K562 (cell line): ENCODE measurements at places on chromosomes 3 and 15. TPM values are rescaled to one million over a fixed set of nuclear protein-coding genes. Genes with fewer than 3 reads are reported as not detected.
A peak's percentile ranks its signal among the peaks of the same experiment; 100 is the strongest.

GRCh38 chr3:149872589-149872988 lies 59.6 kb downstream of the RNF13 start:
- H3K4me1 ChIP-seq, result no peaks in the 10 kb centered on the region; the same call in 2 of the 3 replicates
- no peaks in the 10 kb centered on the region; the same call in 2 of the 3 replicates for H3K36me3 ChIP-seq
- H3K4me3 ChIP-seq, result no peak overlapping the region
- no peaks in the 10 kb centered on the region for H3K27me3 ChIP-seq

CDAN1 gene
- total RNA-seq, result 34.4 and 36.5 TPM in 2 replicates

DNA sequence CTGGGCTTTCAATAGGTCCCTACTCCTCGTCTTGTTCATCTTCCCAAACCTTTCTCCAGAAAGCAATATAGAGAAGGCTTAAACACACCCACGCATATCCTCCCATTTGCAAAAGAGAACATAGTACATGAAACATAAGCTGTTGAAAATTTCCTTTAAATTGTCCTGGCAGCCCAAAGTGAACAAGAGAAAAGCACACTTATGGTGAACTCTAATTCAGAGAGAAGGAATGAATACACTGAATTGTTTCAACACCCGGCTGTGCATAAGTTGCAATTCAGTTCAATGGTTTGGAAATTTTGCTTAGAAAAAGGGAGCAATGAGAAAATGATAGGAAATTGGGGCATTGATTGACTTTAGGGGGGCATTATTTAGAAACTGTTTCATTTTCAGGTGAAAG lies 202.6 kb downstream of the TIGIT start:
- peaks cover 2% of the 10 kb centered on the region; the same call in 1 of the 3 replicates for H3K4me1 ChIP-seq
- no peaks in the 10 kb centered on the region for H3K36me3 ChIP-seq
- DNase-seq, result no peak

DNA sequence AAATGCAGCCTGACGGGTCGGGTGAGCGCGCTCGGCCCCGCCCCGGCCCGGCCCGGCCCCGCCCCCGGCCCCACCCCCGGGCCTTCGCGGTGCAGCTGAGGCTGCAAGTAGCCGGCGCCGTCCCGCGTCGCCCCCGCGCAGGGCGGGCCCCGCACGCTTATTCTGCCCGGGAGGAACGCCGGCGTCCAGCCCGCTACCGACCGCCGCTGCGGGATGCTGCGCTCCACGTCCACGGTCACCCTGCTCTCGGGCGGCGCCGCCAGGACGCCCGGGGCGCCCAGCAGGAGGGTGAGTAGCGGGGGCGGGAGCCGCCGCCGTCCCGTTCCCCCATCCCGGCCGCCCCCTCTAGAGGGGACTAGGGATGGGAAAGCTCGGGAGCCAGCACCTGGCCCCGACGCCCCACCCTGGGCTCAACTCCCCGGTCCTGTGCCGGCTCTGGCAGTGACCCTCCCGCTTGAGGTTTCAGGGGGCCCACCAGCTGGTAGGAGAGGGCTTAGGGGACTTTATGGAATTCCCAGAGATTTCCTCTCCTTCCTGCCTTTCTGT lies at the start of gene MYZAP:
MYZAP (plus strand) TSS at position 83 of the 546 bp plus-strand sequence; CDS start at position 214, 131 bp downstream.
- H3K27ac ChIP-seq, result no peak within 1 kb of the TSS
- H3K27me3 ChIP-seq, result peaks cover 32% of the 10 kb centered on the region
- H3K4me1 ChIP-seq, result peaks cover 10% of the 10 kb centered on the region; the same call in 1 of the 2 replicates
- H3K4me3 ChIP-seq, result peak within 1 kb of the TSS; percentile 26
- H3K36me3 ChIP-seq, result no peaks in the 10 kb centered on the region; the same call in 2 of the 3 replicates

- no peak overlapping the region for H3K4me3 ChIP-seq
- H3K4me1 ChIP-seq, result peaks cover 12% of the 10 kb centered on the region; the same call in 2 of the 3 replicates
- H3K36me3 ChIP-seq, result no peaks in the 10 kb centered on the region
- H3K27me3 ChIP-seq, result no peaks in the 10 kb centered on the region
- H3K27ac ChIP-seq, result no peak overlapping the region
Observed at GRCh38 chr3:49248840-49249227, 28.2 kb downstream of the C3orf62 start.

DNA sequence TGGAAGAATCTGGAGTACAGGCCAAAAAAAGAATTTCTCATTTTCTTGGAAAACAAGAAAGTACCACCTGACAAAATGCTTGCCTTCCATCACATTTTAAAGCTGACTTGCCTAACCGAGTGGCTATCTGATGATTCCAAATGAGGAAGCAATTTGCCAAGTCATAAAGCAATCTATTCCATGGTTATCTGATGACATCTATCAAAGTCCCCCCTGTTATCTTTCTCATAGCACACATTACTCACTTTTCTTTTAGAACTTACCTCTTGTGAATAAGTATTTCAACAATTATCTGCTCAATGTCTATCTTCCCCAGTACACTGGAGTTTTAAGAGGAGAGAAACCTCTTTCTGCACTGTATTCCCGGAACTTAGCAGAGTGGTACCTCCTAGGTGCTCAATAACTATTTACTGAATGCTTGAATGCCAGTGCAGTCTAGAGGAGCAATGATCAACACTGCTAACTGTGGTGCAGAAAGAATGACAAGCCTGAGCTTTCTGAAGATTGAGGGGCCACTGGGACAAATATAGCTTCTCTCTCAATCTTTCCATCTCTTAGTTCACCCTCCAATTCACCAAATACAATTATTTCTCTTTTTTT lies 186.3 kb upstream of the ATP11B start:
- H3K4me1 ChIP-seq, result no peaks in the 10 kb centered on the region
- peaks cover 2% of the 10 kb centered on the region; the same call in 1 of the 3 replicates for H3K27me3 ChIP-seq
- DNase-seq, result no peak
- no peak overlapping the region for H3K4me3 ChIP-seq
- no peak overlapping the region for H3K27ac ChIP-seq

- H3K4me1 ChIP-seq, result no peaks in the 10 kb centered on the region
- H3K27me3 ChIP-seq, result no peaks in the 10 kb centered on the region
- H3K4me3 ChIP-seq, result no peak overlapping the region
- DNase-seq, result no peak
- no peak overlapping the region for H3K27ac ChIP-seq
Observed at GRCh38 chr3:37155782-37156181, 18.6 kb downstream of the LRRFIP2 start.

GRCh38 chr3:162802228-162802965 lies 1305.8 kb downstream of the OTOL1 start:
- H3K4me3 ChIP-seq, result no peak overlapping the region
- H3K4me1 ChIP-seq, result no peaks in the 10 kb centered on the region
- no peaks in the 10 kb centered on the region for H3K36me3 ChIP-seq
- DNase-seq, result no peak
- no peak overlapping the region for H3K27ac ChIP-seq
- no peaks in the 10 kb centered on the region for H3K27me3 ChIP-seq

GRCh38 chr3:77142578-77142977 lies 102.7 kb downstream of the ROBO2 start:
- H3K4me3 ChIP-seq, result no peak overlapping the region
- H3K4me1 ChIP-seq, result no peaks in the 10 kb centered on the region
- no peak for DNase-seq
- H3K27ac ChIP-seq, result no peak overlapping the region
- no peaks in the 10 kb centered on the region for H3K36me3 ChIP-seq
